Mesangial cell (primary cell): ENCODE measurements at places on chromosomes 12 and 14. TPM values are rescaled to one million over a fixed set of nuclear protein-coding genes. Genes with fewer than 3 reads are reported as not detected.

Gene TGM1
- 0.65 and 0.89 TPM in 2 replicates for total RNA-seq

Gene CEP83
- 4.1 and 4.7 TPM in 2 replicates for total RNA-seq

Gene EGLN3
- total RNA-seq: 0.25 and 0.98 TPM in 2 replicates

Gene LRRIQ1
- total RNA-seq: 0.33 and 0.51 TPM in 2 replicates

Gene PITPNM2
- total RNA-seq: 4.9 and 10.1 TPM in 2 replicates

Gene KRT85
- total RNA-seq: not detected in 2 replicates

Gene ART4
- total RNA-seq: not detected in 2 replicates

Gene RAD9B
- 0.16 and 0.25 TPM in 2 replicates for total RNA-seq

Gene DAO
- not detected in 2 replicates for total RNA-seq

Gene TMEM260
- 7.2 and 11.9 TPM in 2 replicates for total RNA-seq

Gene NANOG
- not detected in 2 replicates for total RNA-seq

Gene SALL2
- 13.4 and 24.2 TPM in 2 replicates for total RNA-seq

Gene SCNN1A
- 5.9 and 63.5 TPM in 2 replicates for total RNA-seq

Gene POMT2
- 13.7 and 15.3 TPM in 2 replicates for total RNA-seq

Gene NRL
- 3.4 and 3.5 TPM in 2 replicates for total RNA-seq

Gene ZNF219
- total RNA-seq: 10.4 and 26.1 TPM in 2 replicates

Gene GLT8D2
- total RNA-seq: 2.1 and 10.9 TPM in 2 replicates

Gene CCDC60
- not detected in 2 replicates for total RNA-seq

Gene ACOT2
- total RNA-seq: 26.7 and 59.3 TPM in 2 replicates

Gene GPATCH2L
- 31.8 and 39.3 TPM in 2 replicates for total RNA-seq

Gene CELA1
- total RNA-seq: not detected in 2 replicates

Gene OR4L1
- total RNA-seq: not detected in 2 replicates

Gene TEX52
- total RNA-seq: not detected in 2 replicates

Gene HVCN1
- total RNA-seq: 2.3 and 3.5 TPM in 2 replicates

Gene HOXC12
- total RNA-seq: not detected in 2 replicates

Gene PTPRQ
- total RNA-seq: 0.25 TPM in 1 of 2 replicates, not detected in the other

Gene LYZ
- not detected in 2 replicates for total RNA-seq

Gene ADAM21
- under 0.01 TPM in 1 of 2 replicates, not detected in the other for total RNA-seq

Gene IL31
- total RNA-seq: not detected in 2 replicates

Gene GLT1D1
- 0.16 and 0.38 TPM in 2 replicates for total RNA-seq

Gene KCNJ8
- total RNA-seq: 0.81 and 4.6 TPM in 2 replicates

Gene CLEC4D
- not detected in 2 replicates for total RNA-seq

Gene FAM186B
- total RNA-seq: 0.13 TPM in 1 of 2 replicates, not detected in the other

Gene AKAP3
- 0.13 and 0.98 TPM in 2 replicates for total RNA-seq

Gene SSTR1
- 1.5 and 2.4 TPM in 2 replicates for total RNA-seq

Gene NFATC4
- 15.3 and 30.9 TPM in 2 replicates for total RNA-seq

Gene USP44
- 0.16 and 1.0 TPM in 2 replicates for total RNA-seq

Gene FAM90A1
- 0.16 and 0.25 TPM in 2 replicates for total RNA-seq

Gene ORAI1
- total RNA-seq: 18.1 and 23.6 TPM in 2 replicates
